ENCODE measurements at places on chromosomes 3 and 15. TPM values are rescaled to one million over a fixed set of nuclear protein-coding genes. Genes with fewer than 3 reads are reported as not detected.
A peak's percentile ranks its signal among the peaks of the same experiment; 100 is the strongest.

The PLSCR5 gene
- not detected for total RNA-seq

The GPR62 gene
- total RNA-seq = 0.23 TPM

The SIAH2 gene
- 51.5 TPM for total RNA-seq

The LRRC2 gene
- 9.3 TPM for total RNA-seq

GRCh38 chr3:150114873-150115540 lies 144.3 kb upstream of the PFN2 start:
- H3K27me3 ChIP-seq = no peaks in the 10 kb centered on the region
- H3K36me3 ChIP-seq = no peaks in the 10 kb centered on the region
- no peak overlapping the region for H3K4me3 ChIP-seq
- H3K27ac ChIP-seq = no peak overlapping the region

GRCh38 chr3:42078677-42079076 lies 12.5 kb upstream of the TRAK1 start:
- H3K4me3 ChIP-seq = no peak overlapping the region
- no peaks in the 10 kb centered on the region for H3K27me3 ChIP-seq
- H3K4me1 ChIP-seq = peaks cover 8% of the 10 kb centered on the region
- DNase-seq = no peak

DNA sequence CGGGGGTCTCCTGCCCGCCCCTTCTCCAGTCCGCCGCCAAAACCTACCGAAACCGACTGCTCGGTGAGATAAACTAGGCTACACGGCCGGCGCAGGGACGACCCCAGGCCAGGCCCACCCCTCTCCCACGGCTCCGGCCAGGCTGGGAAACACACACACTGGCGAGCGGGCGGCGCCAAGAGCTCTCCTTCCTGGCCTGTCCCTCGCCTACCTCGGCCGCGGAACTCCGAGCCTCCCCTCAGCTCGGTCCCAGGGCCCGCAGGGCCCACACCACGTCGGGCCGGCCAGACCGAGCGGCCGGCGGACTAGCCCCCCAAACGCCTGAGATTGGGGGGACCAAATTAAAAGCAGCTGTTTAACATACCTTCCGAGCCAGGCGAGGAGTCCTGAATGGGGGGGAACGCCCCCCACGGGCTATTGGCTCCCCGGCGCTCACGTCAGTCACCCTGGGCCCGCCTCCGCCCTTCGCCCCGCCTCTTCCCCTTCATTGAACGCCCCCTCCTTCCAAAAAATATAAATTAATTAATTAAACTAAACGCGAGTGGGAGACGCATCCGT lies 4.0 kb upstream of the SIN3A start:
- peak overlapping the region; percentile 76 for H3K4me3 ChIP-seq
- DNase-seq = peak; percentile 82
- H3K27me3 ChIP-seq = no peaks in the 10 kb centered on the region
- H3K4me1 ChIP-seq = no peaks in the 10 kb centered on the region
- H3K36me3 ChIP-seq = no peaks in the 10 kb centered on the region

DNA sequence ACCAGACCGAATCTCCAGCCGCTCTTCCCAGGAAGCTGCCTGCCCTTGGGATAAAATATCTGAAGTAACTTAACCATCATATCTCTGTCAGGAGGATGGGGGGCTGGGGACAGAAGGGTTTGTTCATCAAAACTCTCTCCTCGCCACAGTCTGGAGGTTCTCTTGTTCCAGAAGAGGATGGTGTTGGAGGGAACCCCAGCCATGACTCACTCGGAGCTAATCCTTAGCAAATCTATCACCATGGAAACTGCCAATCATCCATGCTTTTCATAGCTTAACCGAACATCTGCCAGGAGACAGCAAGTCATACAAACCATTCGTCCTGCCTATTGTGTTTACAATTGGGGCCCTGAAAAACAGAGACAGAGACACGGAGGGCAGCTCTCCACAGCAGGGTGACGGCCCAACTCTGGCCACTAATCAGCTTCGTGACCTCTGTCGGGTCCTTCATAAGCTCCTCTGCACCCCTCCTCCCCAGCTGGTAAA lies 73.8 kb upstream of the HEG1 start:
- H3K27me3 ChIP-seq = no peaks in the 10 kb centered on the region
- DNase-seq = no peak
- no peak overlapping the region for H3K27ac ChIP-seq
- H3K4me1 ChIP-seq = no peaks in the 10 kb centered on the region
- H3K36me3 ChIP-seq = no peaks in the 10 kb centered on the region

DNA sequence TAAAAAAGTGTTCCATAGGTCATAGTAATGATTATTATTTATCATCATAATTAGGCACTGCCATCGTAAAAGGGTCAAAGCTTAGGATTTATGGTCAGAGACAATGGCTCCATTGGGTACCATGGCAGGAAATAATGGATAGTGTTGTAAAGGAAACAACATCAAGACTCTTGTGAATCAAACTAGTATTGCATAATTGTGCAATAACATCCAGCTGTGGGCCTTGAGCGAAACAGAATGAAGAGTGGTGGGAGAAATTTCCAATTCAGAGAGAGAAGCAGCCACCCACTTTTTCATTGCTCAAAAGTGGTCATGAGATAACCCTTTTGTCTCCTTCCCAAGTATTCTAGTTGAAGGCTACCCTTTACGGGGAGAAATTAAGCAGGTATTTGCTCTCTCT lies 61.7 kb downstream of the ALDH1A2 start:
- H3K36me3 ChIP-seq = no peaks in the 10 kb centered on the region
- no peaks in the 10 kb centered on the region for H3K4me1 ChIP-seq
- H3K4me3 ChIP-seq = no peak overlapping the region
- H3K27me3 ChIP-seq = no peaks in the 10 kb centered on the region
- H3K27ac ChIP-seq = no peak overlapping the region

- H3K27ac ChIP-seq = no peak overlapping the region
- H3K4me3 ChIP-seq = no peak overlapping the region
- H3K27me3 ChIP-seq = no peaks in the 10 kb centered on the region
These were observed 244.4 kb upstream of the C2CD4B start for GRCh38 chr15:62409466-62409865.

DNA sequence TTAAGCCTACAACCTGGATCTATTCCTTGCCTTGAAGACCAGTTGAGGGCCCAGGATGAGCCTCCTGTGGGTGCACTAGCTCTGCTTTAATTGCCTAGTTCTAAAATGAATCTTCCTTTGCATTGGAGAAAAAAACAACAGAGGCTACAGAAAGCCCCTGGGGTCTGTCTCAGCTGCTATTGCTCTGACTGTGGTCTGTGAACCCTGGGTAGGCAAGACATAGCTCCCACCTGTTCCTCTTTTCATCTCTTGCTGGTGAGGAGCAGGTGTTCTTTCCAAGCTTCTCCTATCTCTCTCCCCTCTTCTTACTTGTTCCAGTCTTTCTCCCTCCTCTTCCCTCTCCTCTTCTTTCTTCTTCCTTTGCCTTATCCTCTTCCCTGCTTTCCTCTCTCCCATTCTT lies 28.8 kb downstream of the RBP2 start:
- H3K36me3 ChIP-seq = no peaks in the 10 kb centered on the region
- no peak overlapping the region for H3K27ac ChIP-seq
- no peaks in the 10 kb centered on the region for H3K4me1 ChIP-seq
- no peak overlapping the region for H3K4me3 ChIP-seq

DNA sequence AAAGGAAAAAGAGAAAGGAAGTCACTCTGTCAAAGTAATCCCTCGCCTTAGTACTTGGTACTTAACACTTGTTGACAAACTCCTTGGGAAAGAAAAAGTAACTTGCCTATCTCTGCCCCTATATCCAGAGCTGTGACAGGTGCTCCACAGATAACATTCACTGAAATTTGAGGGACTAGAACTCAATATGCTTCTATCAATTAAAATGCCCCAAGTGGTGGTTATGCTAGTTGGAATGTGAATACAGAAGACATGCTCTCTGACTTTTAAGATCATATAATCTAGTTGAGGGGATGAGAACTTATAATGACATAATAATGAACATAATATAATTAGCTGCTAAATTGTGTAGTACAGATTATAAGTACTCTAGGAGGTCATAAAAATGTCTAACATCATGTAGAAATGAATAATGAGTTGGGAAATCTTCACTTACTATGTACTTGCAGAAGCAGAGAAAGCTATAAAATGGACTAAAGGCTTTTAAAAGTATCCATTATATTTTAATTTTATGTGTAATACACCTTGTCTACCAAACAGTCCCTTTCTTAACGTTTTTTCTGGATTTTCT lies 153.1 kb upstream of the CCDC54 start:
- H3K4me1 ChIP-seq = peaks cover 2% of the 10 kb centered on the region
- H3K36me3 ChIP-seq = no peaks in the 10 kb centered on the region
- no peak overlapping the region for H3K27ac ChIP-seq
- DNase-seq = no peak
- H3K4me3 ChIP-seq = no peak overlapping the region
- H3K27me3 ChIP-seq = no peaks in the 10 kb centered on the region

DNA sequence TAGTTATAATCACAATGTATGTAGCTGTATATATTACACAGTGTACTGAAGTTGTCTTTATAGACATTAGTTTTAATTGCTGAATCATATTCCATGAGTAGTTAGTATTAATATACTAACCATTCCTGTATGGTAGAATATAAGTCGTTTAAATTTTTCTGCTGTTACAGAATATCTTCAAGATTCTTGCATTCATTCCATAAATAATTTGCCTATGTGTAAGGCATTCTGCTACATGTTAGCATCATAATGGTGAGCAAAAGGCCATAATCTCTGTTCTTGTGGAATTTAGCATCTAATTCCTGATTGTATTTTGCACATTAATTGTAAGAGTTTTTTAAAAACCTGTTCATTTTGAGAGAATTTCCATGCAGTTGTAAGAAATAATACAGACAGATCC lies 14.1 kb downstream of the GYG1 start:
- H3K36me3 ChIP-seq = no peaks in the 10 kb centered on the region
- DNase-seq = no peak
- no peak overlapping the region for H3K4me3 ChIP-seq
- H3K27me3 ChIP-seq = no peaks in the 10 kb centered on the region

DNA sequence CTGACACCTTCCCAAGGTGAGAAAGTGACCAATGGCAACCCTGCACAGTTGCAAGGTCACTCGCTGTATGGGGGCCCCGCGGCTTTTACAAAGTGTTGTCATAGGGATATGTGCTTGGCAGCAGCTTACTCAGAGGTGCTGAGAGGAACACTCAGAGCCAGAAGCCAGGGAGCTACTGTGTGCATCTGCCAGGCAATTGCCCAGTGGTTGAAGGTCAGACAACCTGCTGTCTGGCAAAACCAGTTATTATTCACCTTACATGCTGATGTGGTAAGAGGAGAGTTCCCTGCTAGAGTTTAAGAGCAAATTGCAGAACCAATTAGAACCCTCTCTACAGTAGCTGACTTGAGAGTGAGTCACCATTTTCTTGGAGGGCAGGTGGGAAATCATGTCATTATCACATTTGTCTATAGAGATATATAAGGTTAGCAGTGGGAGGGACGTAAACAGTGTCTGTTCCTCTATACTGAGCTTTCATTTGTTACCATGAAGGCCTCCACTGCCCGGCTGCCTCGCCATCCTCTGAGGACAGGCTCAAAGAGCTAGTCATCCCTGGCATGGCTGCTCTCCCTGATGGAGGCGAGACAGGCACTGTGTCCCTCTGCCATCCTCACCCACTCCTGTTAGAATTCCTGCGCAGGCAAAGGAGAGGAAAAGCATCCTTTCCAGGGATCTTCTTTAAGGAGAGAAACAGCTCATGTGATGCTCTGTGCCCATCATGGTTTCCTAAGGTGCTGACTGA lies 274.4 kb downstream of the PLCL2 start:
- no peaks in the 10 kb centered on the region for H3K27me3 ChIP-seq
- no peak for DNase-seq
- H3K4me3 ChIP-seq = no peak overlapping the region

- H3K27me3 ChIP-seq = no peaks in the 10 kb centered on the region
- peaks cover 2% of the 10 kb centered on the region for H3K4me1 ChIP-seq
- no peaks in the 10 kb centered on the region for H3K36me3 ChIP-seq
- no peak overlapping the region for H3K4me3 ChIP-seq
- no peak overlapping the region for H3K27ac ChIP-seq
- DNase-seq = no peak
These were observed 307.6 kb downstream of the ZBTB20 start for GRCh38 chr3:114839476-114839875.

DNA sequence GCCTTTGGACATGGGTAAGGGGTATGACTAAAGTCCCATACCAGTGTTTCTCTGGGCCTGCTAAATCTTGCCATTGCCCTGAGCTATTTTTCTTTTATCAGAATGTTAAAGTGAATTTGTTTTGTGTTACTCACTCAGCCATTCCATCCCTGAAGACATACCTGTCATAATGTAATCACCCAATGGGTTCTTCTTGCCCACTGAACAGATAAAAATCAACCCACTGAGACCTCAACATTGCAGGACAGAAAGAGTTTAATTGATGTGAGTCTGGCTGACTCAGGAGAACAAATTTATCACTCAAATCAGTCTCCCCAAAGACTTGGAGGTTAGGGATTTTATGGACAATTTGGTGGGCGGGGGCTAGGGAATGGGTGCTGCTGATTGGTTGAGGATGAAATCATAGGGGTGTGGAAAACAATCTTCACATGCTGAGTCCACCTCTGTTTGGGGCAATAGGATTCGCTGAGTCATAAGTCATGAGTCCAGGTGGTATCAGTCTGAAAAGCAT lies 47.4 kb downstream of the ILDR1 start:
- H3K36me3 ChIP-seq = no peaks in the 10 kb centered on the region
- DNase-seq = no peak
- no peaks in the 10 kb centered on the region for H3K4me1 ChIP-seq
- no peak overlapping the region for H3K4me3 ChIP-seq
- H3K27me3 ChIP-seq = no peaks in the 10 kb centered on the region

GRCh38 chr15:79922512-79923078 lies 25.8 kb upstream of the MTHFS start:
- H3K27ac ChIP-seq = peak overlapping the region; percentile 96
- H3K4me1 ChIP-seq = peaks cover 6% of the 10 kb centered on the region
- no peaks in the 10 kb centered on the region for H3K27me3 ChIP-seq
- H3K4me3 ChIP-seq = peak overlapping the region; percentile 61
- no peak for DNase-seq
- no peaks in the 10 kb centered on the region for H3K36me3 ChIP-seq

GRCh38 chr3:125594125-125594524 lies 1.2 kb downstream of the OSBPL11 start:
- H3K36me3 ChIP-seq = no peaks in the 10 kb centered on the region
- no peak for DNase-seq
- no peak overlapping the region for H3K27ac ChIP-seq
- H3K4me3 ChIP-seq = peak overlapping the region; percentile 88
- H3K27me3 ChIP-seq = no peaks in the 10 kb centered on the region

DNA sequence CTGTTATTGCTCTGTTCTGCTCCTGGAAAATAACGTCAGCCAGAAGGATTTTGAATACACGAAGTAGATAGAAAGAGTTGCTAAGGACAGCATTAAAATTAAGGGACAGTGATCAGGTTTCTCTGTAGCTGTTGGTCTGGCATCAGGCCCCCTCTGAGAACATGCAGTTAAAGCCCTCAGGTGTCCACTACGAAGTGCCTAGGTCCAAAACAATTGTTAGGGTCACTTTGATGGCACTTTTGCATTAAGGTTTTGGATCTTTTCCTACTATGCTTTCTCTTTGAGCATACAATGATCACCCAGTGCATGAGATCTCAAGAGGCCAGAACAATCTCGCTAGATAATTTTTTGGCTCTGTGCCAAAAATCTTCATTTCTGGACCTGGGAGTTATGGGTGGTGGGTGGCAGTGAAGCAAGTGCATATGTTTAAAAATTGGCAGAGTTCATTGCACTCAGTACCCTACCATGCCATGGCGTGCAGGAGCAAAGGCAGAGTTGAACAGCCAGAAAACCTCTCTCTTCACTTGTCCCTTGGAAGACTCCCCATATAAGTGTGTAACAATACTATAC lies 797.6 kb downstream of the ROBO2 start:
- no peaks in the 10 kb centered on the region for H3K36me3 ChIP-seq
- peaks cover 1% of the 10 kb centered on the region for H3K4me1 ChIP-seq
- H3K27me3 ChIP-seq = no peaks in the 10 kb centered on the region
- H3K27ac ChIP-seq = no peak overlapping the region

Measured in ovary (tissue), 10 donors.